ENCODE measurements at places on chromosomes 6 and 20.

GRCh38 chr20:51432251-51432784 is 110.2 kb downstream of the NFATC2 start:
- no peak for DNase-seq

DNA sequence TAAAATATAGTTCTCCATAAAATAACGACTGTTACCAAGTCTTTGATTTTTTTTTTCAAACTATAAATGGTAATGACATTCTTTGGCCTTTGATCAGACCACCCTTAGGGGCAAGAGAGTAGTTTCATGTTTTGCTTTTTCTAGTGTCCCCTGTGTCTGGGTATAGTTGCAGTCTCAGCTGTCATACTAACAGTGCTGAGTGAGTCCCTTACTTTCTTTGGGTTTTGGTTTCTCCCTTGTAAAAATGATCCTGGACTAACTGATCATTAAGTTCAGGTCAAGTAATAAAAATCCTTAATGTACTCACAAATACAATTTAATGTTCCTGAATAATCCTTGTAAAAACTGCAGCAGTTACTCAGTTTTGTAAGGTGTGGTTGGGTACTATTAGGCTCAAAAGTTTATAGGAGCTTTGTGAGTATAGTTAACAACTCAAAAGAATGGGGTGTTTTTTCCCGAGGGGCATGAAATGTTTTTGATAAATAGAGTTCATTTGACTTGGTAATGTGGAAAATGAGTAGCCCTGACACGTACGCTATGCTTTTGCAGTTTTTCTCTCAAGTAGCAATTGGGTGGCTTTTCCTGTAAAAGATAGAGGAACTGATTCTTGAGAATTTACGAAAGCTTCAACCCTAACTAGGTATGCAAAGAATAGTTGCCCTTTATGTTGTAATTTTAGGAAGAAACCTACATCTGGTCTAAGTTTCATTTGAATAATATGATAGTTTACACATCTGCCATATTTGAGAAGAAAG is 6.2 kb downstream of the PTPN1 start:
- DNase-seq: no peak

DNA sequence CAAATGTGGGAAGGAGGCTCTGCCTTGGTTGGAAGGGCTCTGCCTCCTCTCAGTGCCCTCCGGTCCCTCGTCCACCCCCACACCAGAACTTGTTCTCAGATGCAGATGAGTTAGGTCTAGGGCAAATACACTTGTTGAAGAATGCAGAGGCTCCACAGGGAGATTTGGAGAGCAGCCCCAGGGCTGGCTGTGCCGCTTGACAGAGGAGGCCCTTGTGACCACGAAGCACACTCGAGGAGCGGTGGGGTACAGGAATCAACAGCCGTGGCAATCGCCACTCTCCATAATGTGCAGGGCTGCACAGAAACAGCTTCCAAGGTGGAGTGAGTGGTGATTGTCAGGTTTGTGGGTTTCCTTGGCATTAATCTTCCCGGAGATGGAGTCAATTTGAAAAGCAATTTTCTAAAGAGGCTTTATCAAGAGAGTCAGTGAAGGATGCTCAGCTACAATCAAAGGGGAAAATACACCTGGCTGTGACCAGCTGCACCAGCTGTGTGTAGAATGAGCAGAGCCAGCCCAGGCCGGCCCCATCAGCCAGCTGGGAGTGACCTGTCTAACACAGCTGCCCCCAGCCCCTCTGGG is 59.5 kb downstream of the BFSP1 start:
- DNase-seq: no peak

DNA sequence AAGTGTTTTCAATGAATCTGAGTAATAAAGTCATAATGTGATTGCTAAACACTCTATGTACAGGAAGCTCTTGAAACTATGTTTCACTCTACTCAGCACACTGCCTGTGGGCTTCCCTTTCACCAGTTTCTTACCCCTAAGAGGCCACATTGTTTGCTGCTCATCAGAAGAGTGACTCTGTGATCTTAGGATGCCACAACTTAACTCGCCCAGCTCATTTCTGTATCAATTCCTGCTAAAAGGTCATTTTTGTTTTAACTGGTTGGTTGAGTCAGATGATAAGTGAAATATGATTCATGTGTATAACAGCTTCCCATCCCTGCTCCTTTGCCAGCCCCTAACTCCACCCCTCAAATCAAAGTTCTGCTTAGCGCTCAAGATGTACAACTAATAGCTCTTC is 9.8 kb upstream of the NDUFAF4 start:
- DNase-seq: no peak
